ENCODE measurements at places on chromosomes 16 and 17. TPM values are rescaled to one million over a fixed set of nuclear protein-coding genes. Genes with fewer than 3 reads are reported as not detected.

DNA sequence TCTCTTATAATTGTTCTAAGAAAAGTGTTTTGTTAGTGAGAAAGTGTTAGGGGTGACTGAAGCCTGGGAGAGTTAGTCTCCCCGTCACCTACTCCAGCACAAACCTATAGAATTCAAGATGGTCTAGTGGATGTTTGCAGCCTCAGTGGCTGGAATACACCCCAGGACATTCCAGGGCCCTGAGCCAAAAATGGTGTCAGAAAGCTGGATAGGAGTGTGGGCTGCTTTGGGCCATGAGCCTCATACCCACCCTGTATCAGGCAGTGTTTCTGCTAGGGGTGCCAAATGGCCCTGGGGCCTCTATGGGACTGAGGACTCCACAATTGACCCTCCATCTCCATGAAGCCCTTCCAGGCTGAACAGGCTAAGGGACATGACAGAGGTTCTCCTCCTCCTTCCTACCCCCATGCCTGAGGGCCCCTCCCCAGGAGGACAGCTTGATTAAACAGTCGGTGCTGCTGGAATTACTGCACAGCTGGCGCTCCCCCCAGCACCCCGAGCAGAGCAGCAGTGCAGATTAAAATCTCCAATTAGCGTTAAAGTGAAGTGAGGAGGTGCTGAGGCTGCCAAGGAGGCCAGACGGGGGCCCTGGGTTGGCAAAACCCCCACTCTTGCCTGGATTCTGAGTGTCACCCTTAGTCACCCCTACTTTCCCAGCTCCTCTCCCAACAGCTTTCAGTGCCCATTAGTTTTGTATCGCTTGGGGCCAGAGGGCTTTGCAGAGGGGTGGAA is 59.1 kb downstream of the NEUROD2 start:
- no peaks in the 10 kb centered on the region for H3K36me3 ChIP-seq
- DNase-seq: no peak
- H3K27ac ChIP-seq: no peak overlapping the region

GRCh38 chr17:80780381-80781198 is 211.1 kb upstream of the CHMP6 start:
- H3K27me3 ChIP-seq: no peaks in the 10 kb centered on the region
- no peak overlapping the region for H3K4me3 ChIP-seq
- DNase-seq: peak; percentile 61
- peaks cover 19% of the 10 kb centered on the region for H3K4me1 ChIP-seq
- H3K36me3 ChIP-seq: no peaks in the 10 kb centered on the region

- no peaks in the 10 kb centered on the region for H3K27me3 ChIP-seq
- peak; percentile 42 for DNase-seq
- H3K4me1 ChIP-seq: peaks cover 6% of the 10 kb centered on the region
- H3K4me3 ChIP-seq: no peak overlapping the region
- H3K36me3 ChIP-seq: no peaks in the 10 kb centered on the region
These were observed 35.7 kb downstream of the ZCCHC14 start for GRCh38 chr16:87457061-87457611.

- no peaks in the 10 kb centered on the region for H3K27me3 ChIP-seq
- H3K4me3 ChIP-seq: no peak overlapping the region
- H3K4me1 ChIP-seq: no peaks in the 10 kb centered on the region
- no peaks in the 10 kb centered on the region for H3K36me3 ChIP-seq
These were observed 47.7 kb downstream of the TK2 start for GRCh38 chr16:66502020-66502913.

DNA sequence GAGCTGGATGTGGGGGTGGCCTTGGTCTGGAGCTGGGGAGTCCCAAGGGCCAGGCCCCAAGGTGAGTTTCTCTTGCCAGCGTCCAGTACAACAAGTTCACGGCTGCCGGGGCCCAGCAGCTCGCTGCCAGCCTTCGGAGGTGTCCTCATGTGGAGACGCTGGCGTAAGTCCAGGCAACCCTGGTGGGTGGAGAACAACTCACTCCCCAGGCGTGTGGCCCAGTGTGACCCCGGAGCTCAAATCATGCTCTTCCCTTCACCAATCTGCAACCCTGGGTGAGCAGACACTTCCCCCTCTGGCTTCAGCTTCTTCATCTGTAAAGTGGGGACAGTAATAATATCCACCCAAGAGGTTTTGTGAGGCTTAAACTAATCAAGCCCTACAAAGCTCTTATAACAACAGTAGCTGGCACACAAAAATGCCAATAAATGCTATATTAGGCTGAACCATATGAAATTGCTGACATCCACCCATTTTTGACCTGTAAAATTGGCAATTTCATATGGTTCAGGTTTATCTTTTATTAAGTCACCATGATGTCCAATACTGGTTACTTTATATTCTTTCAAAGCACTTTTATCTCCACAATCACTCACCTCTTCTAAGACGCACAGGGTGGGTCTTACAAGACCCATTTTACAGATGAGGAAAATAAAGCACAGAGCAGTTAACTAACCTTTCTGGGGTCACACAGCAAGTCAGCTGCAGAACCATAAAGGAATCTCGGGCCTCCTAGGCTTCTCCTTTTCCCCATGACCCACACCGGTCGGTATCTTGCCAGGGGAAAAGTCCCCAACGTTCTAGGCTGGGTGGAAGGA is 19.7 kb downstream of the DEXI start:
- DNase-seq: no peak
- no peaks in the 10 kb centered on the region for H3K27me3 ChIP-seq
- no peak overlapping the region for H3K27ac ChIP-seq
- no peak overlapping the region for H3K4me3 ChIP-seq
- no peaks in the 10 kb centered on the region for H3K4me1 ChIP-seq

- H3K27me3 ChIP-seq: no peaks in the 10 kb centered on the region
- H3K27ac ChIP-seq: no peak overlapping the region
- no peak overlapping the region for H3K4me3 ChIP-seq
These were observed 12.3 kb upstream of the CDRT4 start for GRCh38 chr17:15479703-15480102.

- no peaks in the 10 kb centered on the region for H3K36me3 ChIP-seq
- no peak overlapping the region for H3K4me3 ChIP-seq
- peaks cover 29% of the 10 kb centered on the region for H3K4me1 ChIP-seq
These were observed 108.5 kb downstream of the COPRS start for GRCh38 chr17:31750578-31750977.

- H3K4me3 ChIP-seq: peak overlapping the region; percentile 95
- DNase-seq: peak; percentile 82
- H3K27me3 ChIP-seq: no peaks in the 10 kb centered on the region
These were observed 1.1 kb downstream of the RAI1 start for GRCh38 chr17:17682293-17682736.

DNA sequence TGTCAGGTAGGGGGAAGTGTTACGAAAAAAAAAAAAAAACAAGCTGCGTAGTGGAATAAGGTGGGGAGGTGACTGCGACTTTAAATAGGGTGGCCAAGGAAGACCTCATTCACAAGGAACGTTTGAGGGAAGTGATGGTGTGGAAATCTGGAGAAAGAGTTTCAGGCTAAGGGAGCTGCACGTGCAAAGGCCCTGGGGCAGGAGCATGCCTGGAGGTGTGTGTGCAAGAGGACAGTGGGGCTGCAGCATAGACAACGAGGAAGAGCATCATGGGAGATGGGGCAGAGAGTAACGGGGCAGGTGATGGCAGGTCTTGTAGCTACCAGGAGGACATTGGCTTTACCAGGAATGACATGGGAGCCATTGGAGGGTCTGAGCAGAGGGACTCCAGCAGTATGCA is 12.0 kb downstream of the GSG1L start:
- H3K36me3 ChIP-seq: no peaks in the 10 kb centered on the region
- no peaks in the 10 kb centered on the region for H3K4me1 ChIP-seq
- H3K4me3 ChIP-seq: no peak overlapping the region
- H3K27me3 ChIP-seq: no peaks in the 10 kb centered on the region
- no peak overlapping the region for H3K27ac ChIP-seq
- no peak for DNase-seq

- H3K36me3 ChIP-seq: no peaks in the 10 kb centered on the region
- H3K4me3 ChIP-seq: no peak overlapping the region
- H3K27me3 ChIP-seq: peaks cover 6% of the 10 kb centered on the region
- no peak overlapping the region for H3K27ac ChIP-seq
- H3K4me1 ChIP-seq: peaks cover 17% of the 10 kb centered on the region
These were observed 109.0 kb downstream of the SYCE1L start for GRCh38 chr16:77308163-77308561.

The CTRL gene
- polyA plus RNA-seq: 12.5 TPM

The KRTAP4-1 gene
- polyA plus RNA-seq: not detected

The TM4SF5 gene
- polyA plus RNA-seq: 42.6 TPM

The SLC16A3 gene
- 125 TPM for polyA plus RNA-seq

Measured in hepatocyte (in vitro differentiated cells).